ENCODE measurements at places on chromosomes 4 and X. TPM values are rescaled to one million over a fixed set of nuclear protein-coding genes. Genes with fewer than 3 reads are reported as not detected.

DNA sequence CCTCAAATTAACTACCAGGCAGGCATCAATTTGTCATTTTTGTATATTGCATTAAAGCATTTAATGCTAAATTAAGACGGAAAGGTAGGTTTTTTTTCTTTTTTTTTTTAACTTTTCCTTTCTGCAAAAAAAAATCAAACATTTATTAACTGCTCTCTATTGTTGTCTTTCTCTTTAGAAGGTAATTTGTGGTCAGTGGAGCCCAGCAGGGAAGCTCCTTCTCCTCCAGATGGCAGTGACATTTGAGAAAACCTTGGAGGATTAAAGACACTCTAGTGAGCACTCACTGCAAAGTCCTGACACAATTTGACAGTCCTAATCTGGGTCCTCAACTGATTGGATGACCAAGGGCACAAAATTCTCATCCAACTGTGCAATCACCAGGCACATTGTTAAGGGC lies 102.4 kb downstream of the SLIT2 start:
- no peak for DNase-seq

The ZNF518B gene
- 38.3 TPM for total RNA-seq

- DNase-seq = no peak
Measured at GRCh38 chr4:3369781-3370674, 71.7 kb upstream of the HGFAC start.

DNA sequence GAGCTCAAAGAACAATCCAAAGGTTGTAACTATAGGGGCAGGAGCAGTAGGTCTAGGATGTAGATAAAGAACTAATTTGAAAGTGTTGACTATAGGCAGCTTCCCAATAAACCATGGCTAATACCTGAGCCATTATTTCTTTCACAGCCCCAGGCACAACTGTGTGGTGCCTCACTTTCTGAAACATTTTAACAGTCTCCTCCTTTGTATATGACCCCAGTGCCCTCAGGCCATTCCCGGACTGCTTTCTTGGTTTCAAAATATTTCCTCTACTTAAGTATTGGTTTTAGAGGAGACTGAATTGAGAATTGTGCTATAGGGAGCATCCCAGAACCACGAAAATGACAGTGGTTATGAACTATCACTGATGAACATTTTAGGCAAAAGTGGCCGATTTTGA lies 728.7 kb downstream of the IL1RAPL1 start:
- DNase-seq = no peak

DNA sequence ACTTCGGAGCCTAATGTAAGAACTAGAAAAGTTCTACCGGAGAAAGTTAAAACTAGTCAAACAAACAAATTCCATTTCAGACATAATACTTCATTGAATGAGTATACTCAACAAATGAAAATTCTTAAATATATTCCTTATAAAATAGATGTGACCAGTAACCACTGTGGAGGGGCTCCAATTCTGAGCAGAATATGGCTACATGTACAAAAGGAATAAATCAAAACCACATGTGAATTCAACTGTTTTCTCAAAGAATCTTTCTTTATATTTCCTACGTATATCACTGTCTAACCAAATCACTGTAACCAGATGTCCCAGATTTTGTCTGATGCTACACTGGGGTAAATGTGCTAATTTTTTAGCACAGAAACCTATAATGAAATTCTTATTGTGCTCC lies 49.0 kb downstream of the HTN1 start:
- no peak for DNase-seq

DNA sequence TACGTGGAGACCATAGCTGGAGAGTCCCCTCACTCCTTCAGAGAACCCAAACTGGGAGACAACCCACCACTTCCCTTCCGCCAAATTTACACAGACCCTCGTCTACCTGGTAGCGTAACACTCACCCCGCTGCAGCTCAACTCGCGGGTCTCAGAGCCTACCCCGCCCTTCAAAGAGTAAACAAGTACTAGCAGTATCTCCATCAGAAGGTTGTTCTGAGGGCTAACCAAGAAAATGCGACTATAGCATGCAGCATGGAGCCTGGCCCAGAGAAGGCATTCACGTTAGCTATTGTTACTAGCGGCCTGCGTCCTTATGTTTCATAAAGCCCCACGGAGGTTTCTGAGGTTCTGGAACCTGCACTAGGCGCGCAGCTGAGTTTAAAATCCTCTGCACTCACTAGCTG lies 531 bp upstream of the MANBA start:
- no peak for DNase-seq

- DNase-seq = no peak
Measured at GRCh38 chr4:127182687-127183086, 450.1 kb upstream of the INTU start.

GRCh38 chr4:107128116-107128515 lies 92.0 kb upstream of the DKK2 start:
- DNase-seq = no peak

The MSANTD1 gene
- 0.49 TPM for total RNA-seq

DNA sequence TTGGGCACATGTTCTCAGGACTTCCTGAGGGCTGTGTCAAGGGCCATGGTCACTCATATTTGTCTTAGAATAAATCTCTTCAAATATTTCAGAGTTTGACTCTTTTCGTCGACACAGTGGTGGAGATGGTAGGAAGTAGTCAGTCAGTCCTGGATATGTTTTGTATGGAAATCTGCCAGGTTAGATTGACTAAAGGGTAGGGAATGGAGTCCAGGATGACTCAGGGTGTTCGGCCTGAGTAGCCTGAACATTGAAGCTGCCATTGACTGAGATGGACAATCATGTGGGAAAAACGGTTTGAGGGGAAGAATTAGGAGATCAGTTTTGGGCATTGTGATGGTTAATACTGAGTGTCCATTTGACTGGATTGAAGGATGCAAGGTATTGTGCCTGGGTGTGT lies 177.1 kb upstream of the CENPE start:
- DNase-seq = no peak

GRCh38 chr4:3784454-3785291 lies 18.5 kb downstream of the ADRA2C start:
- DNase-seq = no peak

DNA sequence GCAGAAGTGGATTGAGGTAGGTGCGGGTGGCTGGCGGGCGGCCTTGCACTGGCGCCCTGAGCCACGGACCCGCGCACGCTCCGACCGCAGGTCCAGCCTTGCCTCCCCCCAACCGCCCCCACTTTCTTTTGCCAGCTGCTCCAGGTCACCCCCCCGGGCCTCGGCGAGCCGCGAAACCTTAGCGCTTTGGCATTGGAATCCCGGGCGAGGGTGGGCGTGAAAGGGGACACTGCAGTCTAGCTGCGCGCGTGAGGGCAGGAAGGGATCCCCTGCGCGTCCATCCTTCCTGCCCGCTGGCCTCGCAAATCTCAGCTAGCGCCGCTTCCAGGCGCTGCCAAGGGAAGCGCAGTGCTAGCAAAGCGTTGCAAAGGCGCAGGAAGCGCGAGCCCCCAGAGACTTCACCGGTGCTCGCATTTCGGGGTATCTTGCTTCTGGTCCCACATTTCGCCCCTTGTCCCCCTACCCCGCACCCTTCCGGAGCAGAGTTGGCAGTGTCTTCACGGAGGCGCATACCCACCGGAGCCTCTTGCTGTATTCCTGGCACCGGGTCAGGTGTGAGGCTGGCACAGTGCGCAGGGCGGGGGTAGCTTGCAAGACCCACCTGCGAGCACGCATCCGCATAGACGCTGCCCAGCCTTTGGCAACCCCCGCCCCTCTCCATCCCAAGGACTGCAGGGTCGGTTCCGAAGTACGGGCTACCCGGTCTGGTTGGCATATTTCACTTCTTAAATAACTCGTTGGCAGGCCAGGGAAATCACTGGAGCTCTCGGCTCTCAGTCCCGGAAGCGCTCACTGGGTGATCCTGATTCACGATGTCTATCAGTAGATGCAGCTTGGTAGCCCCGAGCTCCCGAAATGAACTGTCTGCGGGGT lies 104.4 kb downstream of the UCHL1 start:
- no peak for DNase-seq

Data from vagina (tissue), 2 donors.